ENCODE measurements at places on chromosomes 3 and 15.

- no peak for DNase-seq
Observed at GRCh38 chr3:116034794-116035193, 410.5 kb downstream of the LSAMP start.

DNA sequence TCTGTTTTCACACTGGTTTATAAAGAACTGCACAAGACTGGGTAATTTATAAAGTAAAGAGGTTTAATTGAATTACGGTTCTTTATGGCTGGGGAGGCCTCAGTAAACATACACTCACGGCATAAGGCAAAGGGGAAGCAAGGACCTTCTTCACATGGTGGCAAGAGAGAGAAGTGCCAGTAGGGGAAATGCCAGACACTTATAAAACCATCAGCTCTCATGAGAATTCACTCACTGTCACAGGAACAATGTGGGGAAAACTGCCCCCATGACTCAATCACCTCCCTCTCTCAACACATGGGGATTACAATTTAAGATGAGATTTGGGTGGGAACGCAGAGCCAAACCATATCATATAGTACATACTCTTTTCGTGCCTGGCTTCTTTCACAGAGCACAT is 42.4 kb downstream of the MAP2K1 start:
- no peak for DNase-seq

- no peak for DNase-seq
Observed at GRCh38 chr15:90459368-90459767, 70.4 kb upstream of the CRTC3 start.

- DNase-seq: no peak
Observed at GRCh38 chr3:153595186-153595815, 433.3 kb downstream of the RAP2B start.

DNA sequence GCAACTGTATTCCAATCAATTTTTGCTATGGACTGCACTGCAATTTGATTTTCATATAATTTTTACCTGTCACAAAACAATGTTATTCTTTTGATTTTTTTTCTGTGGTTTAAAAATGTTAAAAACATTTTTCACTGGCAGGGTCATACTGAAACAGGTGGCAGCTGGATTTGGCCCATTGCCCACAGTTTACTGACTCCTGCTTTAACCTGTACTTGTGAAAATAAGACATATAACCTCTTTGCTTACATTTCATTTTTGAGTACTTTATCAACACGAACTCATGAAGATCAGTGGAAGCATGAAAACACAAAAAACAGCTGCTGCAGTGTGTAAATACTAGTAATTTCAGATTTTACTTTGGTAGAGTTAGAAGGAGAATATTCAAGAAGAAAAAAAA is 313.1 kb downstream of the WDR72 start:
- no peak for DNase-seq

DNA sequence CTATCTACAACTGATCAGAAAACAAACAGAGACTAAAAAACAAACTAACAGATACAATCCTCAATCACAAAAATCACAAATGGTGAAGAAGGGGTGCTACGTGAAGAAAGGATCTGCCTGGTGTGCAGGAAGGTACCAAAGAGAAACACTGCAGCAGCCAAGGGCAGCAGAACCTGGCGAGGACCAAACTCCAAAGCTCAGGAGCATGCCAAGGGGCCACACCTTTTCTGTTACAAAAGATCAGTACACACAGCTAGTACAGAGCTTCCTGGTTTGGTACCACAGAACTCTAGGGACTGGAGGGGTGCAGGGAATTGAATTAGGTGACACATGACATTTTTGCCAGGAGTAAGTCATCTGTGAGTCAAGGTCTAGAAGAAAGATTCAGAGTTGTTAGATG is 107.4 kb upstream of the GRM7 start:
- no peak for DNase-seq

- DNase-seq: no peak
Observed at GRCh38 chr15:99717161-99718009, 15.9 kb downstream of the LYSMD4 start.
